ENCODE measurements at places on chromosomes 12 and 14.

DNA sequence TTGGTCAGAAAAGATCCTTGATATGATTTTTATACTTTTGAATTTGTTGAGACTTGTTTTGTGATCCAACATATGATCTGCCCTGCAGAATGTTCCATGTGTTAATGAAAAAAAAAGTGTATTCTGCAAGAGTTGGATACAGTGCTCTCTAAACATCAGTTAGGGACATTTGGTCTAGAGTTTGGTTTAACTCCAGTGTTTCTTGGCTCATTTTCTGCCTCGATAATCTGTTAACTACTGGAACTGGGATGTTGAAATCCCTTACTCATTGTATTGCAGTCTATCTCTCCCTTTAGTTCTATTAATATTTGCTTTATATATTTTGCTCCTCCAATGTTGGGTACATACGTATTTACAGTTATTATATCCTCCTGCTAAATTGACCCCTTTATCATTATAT, 18.3 kb upstream of the TXNRD1 start:
- no peak for DNase-seq

GRCh38 chr12:21894792-21895595, 46.2 kb downstream of the ABCC9 start:
- DNase-seq, result no peak

- no peak for DNase-seq
Measured at GRCh38 chr14:65226824-65227604, 124.7 kb upstream of the MAX start.

- DNase-seq, result no peak
Measured at GRCh38 chr12:46234000-46234399, 34.8 kb downstream of the SLC38A1 start.

- no peak for DNase-seq
Measured at GRCh38 chr12:93449277-93449676, 7.5 kb upstream of the UBE2N start.
